NCI-H748 treated with DMSO at 0.1 percent for 48 hours (cell line): ENCODE measurements at places on chromosomes 12 and 14.

GRCh38 chr14:22341049-22341448 is 248.0 kb downstream of the DAD1 start:
- DNase-seq = no peak

GRCh38 chr12:28645891-28646290 is 455.6 kb downstream of the CCDC91 start:
- DNase-seq = no peak

DNA sequence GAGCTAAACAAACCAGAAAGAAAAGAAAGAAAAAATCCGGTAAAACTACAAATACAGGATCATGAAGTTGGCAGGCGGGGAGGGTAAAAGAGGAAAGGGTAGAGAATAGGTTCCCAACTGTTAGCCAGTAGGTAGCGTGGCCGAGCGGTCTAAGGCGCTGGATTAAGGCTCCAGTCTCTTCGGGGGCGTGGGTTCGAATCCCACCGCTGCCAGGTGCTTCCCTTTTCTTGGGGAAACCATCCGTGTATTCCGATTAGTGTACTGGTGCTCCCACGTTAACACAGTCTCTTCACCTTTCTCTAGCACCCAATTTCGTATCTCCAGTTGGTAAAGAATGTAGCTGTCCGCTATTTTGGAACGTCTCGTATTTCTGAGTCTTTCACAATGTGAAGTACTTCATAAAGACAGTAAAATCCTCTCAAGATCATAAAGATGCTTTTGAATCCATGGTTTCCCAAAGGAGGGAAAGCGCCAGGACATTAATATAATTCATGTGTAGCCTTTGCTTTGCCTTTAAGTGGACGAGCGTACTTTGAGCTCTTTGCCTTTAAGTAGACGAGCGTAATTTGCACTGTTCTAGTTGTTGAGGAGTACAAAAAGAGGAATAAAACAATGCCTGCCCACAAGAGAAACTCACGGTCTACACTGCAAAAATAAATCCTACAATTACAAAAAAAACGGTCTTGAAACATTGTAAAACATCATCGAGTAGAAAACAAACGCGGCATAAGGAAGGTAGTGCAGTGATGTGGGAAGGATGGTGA is 19.0 kb upstream of the RNASE12 start:
- peak; percentile 78 for DNase-seq

GRCh38 chr12:94676031-94676641 is 25.8 kb upstream of the TMCC3 start:
- DNase-seq = no peak

GRCh38 chr14:105508601-105509000 is 17.6 kb downstream of the TEDC1 start:
- DNase-seq = no peak

DNA sequence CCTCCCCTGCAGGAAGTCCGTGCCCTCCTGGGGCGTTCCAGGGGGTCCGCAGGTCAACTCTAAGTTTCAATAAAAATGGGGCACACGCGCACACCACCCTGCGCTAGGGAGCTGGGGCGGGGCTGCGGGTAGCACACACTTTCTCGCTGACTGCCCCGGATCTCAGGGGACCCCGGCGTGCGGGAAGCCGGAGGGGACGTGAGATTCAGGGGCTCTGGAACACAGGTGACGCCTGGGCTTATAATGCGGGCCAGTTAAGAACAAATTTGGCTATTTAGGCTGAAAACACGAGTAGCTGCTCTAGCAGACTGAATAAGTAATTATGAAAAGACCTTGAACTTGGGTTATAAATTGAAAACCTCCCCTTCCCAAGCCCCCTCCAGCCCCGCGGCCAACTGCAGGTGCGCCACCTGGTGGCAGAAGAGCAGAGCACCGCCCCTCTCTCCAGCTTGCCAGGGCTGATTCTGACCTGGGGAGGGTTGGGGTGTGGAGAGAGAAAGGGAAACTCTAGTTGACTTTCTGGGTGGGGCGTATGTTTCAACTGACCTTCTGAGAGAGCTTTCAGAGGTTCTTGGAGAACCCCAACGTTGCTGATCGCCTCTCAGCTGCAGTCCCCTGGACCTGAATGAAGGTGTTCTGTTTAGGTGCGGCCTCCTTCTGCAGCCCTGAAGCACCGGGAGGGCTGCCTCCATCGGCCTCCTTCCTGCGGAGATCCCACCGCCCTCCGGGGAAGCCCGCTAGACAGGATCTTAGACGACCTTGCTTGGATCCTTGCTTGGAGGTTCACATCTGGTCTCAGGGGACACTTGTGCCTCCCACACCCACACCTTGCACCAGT is 118.4 kb upstream of the EVL start:
- DNase-seq = peak; percentile 56

DNA sequence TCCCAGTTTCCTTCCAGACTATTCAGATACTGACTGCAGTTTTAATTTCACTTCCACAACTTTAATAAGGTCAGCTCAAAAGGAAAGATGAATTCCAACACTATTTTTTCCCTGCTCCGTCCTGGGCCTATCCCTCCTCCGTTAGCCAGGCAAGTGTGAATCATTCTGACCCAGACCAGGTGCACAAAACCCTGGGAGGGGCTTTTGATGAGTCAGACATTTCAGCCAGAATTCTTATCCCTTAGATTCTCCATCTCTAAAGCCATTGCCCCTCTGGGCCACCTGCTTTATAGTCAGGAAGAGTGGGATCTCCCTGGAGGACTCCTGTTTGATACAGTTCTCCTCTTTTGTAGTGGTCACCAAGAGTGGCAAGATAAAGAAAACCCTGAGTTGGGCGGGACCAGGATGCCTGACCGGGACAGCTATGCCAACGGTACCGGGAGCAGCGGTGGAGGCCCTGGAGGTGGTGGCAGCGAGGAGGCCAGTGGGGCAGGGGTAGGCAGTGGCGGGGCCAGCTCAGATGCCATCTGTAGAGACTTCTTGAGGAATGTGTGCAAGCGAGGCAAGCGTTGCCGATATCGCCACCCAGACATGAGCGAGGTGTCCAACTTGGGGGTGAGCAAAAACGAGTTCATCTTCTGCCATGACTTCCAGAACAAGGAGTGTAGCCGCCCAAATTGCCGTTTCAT is 2.2 kb downstream of the ZC3H10 start:
- DNase-seq = no peak

- peak; percentile 95 for DNase-seq
Observed at GRCh38 chr12:92784797-92785562, 82.2 kb downstream of the PLEKHG7 start.

- DNase-seq = peak; percentile 71
Observed at GRCh38 chr12:97404543-97404942, 58.1 kb upstream of the RMST start.

DNA sequence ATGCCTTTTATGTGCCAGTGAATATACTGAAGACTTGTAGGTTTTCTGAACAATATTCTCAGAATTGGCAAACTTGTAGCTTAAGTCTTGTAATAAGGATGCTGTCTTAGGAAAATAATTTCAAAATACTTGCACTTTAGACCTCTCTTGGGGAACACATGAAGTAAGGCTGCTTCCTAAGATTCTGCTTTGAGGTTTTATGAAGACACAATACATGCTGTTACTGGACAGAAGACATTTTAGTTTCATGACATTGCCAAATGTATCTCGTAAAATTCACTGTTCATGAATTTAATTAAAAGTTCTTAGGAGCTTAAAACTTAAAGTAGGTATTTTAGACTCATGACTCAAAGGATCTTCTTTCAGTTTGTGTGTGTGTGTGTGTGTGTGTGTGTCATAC is 80.7 kb downstream of the RAD51B start:
- no peak for DNase-seq

- no peak for DNase-seq
Observed at GRCh38 chr14:56248442-56248841, 130.2 kb downstream of the PELI2 start.

- DNase-seq = no peak
Observed at GRCh38 chr14:56400109-56400825, 179.3 kb upstream of the TMEM260 start.

- DNase-seq = no peak
Observed at GRCh38 chr12:7486512-7486911, 17.1 kb downstream of the CD163 start.

GRCh38 chr12:69324797-69325466 is 23.2 kb upstream of the LYZ start:
- DNase-seq = no peak

GRCh38 chr12:71999795-72000194 is 61.1 kb downstream of the TPH2 start:
- DNase-seq = no peak

GRCh38 chr12:10551375-10551774 is 45.7 kb downstream of the EIF2S3B start:
- no peak for DNase-seq

GRCh38 chr14:39360316-39360715 is 71.9 kb downstream of the FBXO33 start:
- no peak for DNase-seq

DNA sequence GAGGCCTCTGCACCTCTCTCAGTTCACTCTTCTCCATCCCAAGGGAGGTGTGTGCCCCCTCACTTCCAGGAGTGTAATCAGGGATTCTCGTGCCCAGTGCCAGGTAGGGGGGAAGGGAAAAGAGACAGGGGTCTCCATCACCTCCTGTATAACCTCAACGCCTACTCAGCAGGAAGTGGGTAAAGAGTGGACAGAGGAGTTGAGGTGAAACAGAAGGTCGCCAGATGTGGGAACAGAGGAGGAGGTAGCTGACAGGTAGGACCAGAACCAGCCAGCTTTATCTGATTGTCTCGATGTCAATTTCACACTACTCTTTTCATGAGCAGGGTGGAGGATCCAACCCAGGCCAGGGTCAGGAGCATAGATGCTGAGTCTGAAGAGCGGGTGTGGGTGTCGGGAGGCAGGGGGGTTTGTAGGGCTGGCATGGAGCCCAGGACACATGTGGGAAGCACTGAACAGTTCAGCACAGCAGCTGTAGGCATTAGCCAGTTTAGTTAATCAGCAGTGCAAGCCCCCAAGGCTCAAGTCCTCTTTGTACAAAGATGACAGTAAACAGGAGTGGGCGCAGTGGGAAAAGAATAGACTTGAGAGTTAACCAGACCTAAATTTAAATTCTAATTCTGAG is 213.5 kb downstream of the PELI2 start:
- no peak for DNase-seq

DNA sequence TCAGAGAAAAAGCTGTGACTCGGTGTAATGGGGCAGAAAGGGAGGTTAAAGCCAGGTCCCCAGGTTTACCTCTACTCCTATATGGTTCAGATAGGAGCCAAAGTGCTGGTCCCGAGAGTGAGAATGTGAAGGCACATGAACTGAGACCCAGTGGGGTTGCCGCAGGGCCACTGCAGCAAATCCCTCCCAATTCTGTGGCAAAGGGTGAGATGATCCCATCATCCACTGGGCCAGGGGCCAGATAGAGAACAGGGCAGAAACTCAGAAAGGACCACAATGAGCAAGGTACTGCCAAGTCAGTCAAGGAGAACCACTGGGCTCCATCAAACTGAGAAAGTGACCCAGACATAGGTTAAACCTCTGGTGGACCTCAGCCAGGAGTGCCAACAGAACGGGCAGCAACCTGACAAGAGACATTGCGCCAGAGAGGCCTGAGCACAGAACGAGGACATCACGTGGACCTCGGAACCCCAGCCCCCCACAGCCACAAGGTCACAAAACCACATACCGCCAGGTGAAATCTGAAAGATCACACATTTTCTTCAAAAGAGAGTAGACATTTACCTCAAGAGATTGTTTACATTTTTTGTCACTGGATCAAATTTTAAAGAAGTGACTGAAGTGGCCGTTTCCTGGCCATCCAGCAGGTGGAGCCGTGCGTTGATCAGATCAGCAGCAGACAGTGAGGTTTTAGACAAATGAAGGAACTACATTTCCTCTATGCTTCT is 20.5 kb upstream of the ITPR2 start:
- peak; percentile 9 for DNase-seq

- no peak for DNase-seq
Observed at GRCh38 chr12:50257236-50258166, 25.8 kb downstream of the LIMA1 start.

DNA sequence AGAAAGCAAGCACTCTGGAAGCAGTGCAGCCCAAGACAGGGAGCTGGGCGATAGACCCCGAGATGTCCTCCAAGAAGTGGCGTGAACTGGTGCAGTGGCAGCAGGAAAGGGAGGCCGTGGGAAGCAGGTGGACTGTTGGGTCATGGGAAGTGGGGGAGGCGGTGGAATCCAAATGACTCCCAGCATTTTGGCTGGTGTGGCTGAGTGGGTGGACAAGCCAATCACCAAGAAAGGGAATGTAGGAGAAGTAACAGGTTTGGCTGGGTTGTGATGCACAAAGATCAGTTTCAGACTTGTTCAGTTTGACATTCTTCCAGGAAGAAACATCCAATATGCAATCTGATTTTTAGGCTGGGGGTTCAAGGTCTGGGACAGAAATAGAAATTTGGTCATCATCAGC is 46.0 kb upstream of the KTN1 start:
- DNase-seq = no peak

DNA sequence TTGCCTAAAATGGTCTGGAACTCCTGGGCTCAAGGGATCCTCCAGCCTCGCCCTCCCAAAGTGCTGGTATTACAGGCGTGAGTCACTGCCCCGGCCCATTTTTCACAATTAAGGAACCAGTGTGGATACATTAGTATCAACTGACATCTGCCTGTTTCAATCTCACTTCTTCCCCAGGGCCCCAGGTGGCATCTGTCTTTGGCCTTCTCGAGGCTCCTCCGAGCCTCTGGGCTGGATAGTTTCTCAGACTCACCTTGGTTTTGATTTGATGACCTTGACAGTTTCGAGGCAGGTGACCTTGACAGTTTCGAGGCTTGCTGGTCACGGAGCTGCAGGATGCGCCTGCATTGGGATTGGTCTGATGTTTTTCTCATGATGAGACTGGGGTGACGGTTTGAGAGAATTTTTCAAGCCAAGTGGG is 41.0 kb upstream of the NCOR2 start:
- DNase-seq = no peak

DNA sequence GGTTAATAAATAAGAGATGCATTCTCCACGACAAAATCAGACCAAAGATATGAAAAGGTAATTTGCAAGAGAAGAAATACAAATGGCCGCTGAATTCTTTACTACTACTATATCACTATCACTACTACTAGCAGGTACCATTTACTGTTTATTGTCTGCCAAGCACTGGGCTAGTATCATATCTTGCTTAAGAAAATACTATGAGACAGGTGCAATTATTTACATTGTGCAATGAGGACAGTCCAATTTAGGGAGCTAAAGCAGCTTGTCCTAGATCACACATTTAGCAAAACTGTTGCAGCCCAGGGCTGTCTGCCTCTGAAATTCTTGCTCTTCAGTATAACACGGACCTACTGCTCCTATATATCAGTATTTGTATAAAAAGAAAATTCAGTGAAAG is 52.8 kb downstream of the CRADD start:
- DNase-seq = no peak

GRCh38 chr12:81558031-81558430 is 201.1 kb downstream of the PPFIA2 start:
- DNase-seq = no peak
